B cell (primary cell): ENCODE measurements at places on chromosomes 1 and 21.

- DNase-seq, result no peak
These were observed 73.4 kb upstream of the SERTAD4 start for GRCh38 chr1:210159211-210159610.

DNA sequence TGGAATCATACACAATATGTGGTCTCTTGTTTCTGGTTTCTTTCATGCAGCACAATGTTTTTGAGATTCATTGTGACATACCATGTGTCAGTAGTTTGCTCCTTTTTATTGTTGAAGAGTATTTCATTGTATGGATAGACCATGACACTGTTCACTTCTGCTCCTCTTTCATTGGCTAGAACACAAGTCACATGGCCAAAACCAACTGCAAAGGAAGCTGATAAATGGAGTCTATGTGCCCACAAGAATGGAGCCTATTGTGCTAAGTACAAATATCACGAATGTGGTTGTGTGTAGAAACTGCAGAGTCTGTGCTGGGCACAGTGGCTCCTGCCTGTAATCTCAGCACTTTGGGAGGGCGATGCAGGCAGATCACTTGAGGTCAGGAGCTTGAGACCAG, 28.6 kb upstream of the FNBP1L start:
- no peak for DNase-seq

DNA sequence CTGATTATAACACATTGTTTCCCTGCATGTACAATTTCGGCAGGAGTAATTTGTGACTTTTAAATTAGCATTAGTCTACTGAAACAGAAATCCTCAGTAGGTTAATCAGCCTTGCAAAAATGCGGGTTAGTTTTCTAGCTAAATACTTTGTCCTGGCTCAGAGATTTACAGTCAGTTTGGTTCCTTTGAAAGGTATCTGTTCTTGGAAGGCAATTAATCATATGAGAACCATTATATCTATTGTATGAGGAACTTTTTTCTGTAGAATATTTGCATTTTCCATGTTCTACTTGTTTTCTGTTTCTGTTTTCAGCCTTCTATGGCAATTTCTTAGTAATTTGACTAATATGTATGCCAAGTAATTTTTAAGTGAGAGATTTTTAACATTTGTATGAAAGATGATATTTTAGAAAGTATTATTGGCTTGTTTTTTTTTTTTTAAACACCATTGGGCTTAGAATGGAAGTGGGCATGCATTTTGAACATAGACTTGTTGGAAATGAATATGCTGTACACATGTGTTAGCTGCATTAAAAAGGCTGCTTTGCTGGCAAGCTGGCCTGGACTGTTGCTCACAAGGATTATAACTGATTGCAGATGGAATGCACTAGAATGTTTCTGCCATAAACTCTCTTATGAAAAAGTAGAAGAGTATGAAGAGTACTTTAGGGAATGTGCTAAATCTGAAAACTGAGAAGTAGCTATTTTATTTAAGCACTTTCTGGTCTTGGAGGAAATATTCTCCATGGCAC, 26.2 kb downstream of the KIF1B start:
- DNase-seq, result no peak

DNA sequence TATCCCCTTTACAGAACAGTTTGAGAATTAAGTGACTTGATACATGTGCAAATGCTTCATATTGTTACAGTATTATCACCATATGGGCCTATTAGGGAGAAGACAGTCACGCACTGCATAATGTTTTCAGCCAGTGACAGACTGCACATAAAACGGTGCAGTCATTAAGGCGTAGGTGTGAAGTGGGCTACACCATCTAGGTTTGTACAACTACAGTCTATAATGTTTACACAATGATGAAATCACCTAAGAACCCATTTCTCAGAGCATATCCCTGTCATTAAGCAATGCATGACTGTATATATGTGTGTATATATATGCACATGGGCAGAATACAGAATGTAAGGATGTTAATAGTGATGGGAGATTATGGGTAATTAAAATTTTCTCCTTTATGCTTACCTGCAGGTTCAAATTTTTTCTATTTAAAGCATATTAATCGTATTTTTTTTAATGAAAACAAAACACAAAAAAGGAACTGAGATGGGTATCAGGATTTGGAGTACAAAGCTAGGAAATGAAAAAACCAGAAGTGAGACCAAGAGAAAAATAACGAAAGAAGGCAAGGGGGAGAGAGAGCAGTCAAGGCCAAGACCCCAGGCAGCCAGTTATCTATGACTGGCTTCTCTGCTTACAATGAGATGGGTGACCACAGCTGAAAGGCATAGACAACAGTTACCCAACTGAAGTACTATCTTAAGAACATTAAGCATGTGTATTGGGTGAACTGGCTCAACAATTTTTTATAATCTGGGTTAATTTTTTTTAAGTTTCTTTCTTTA, 122.9 kb upstream of the DAB1 start:
- DNase-seq, result no peak

DNA sequence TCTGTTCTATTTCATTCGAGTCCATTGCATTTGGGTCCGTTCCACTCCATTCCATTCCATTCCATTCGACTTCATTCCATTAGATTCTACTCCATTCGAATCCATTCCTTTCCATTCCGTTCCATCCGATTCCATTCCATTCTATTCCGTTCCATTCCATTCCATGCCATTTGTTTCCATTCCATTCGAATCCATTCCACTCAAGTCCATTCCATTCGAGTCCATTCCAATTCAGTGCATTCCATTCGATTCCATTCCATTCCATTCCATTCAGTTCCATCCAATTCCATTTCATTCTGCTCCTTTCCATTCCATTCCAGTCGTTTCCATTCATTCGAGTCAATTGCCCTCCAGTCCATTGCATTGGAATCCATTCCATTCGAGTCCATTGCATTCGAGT, 2603.7 kb upstream of the TPTE start:
- no peak for DNase-seq

GRCh38 chr1:170730014-170730413, 66.1 kb downstream of the PRRX1 start:
- DNase-seq, result no peak

DNA sequence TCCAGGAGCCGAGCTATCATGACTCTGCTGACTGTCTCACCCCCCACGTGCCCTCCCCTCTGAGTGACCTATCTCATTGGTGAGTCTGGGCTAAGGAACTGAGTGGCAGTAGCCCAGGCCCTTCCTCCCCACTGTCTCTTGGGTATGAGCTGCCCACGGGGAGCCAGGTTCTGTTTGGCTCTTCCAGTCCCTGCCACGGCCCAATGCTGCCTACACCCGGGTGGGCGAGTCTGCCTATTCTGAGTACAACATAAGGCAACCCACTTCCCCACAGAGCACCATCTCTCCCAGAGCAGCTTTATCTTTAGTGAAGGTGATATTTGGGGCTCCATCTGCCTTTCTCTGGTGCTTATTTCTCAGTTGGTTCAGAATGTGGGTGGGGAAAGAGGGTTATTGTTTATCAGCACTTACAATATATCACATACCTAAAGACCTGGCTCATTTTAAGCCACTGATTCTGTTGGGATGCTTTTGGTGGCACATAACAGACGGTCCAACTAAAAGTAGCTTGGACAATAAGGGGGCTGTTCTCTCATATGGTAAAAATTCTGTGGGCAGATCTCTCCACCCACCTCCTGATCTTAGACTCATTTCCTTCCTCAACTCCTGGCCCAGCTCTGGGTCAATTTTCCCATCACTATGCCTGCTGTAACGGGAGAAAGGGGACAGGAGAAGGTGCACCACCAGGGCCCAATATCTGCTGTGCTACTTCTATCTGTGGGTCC, 27.7 kb upstream of the VWA5B1 start:
- DNase-seq, result no peak

DNA sequence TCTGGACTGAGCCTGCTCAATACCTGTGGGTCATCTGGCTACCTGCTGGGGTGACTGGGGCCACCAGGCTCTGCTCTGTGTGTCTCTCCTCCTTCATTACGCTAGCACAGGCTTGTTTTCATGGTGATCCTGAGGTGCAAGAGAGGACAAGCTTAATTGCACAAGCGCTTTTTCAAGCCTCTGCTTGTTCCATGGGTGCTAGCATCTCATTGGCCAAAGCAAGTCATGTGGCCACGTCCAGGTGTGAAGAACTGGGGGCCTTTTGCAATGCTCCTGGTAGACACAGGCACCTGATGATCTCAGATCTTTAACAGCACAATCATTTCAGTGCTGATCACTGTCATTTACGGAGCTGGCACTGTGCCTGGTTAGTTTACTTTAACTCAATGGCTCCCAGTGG, 114.6 kb downstream of the KAZN start:
- no peak for DNase-seq

DNA sequence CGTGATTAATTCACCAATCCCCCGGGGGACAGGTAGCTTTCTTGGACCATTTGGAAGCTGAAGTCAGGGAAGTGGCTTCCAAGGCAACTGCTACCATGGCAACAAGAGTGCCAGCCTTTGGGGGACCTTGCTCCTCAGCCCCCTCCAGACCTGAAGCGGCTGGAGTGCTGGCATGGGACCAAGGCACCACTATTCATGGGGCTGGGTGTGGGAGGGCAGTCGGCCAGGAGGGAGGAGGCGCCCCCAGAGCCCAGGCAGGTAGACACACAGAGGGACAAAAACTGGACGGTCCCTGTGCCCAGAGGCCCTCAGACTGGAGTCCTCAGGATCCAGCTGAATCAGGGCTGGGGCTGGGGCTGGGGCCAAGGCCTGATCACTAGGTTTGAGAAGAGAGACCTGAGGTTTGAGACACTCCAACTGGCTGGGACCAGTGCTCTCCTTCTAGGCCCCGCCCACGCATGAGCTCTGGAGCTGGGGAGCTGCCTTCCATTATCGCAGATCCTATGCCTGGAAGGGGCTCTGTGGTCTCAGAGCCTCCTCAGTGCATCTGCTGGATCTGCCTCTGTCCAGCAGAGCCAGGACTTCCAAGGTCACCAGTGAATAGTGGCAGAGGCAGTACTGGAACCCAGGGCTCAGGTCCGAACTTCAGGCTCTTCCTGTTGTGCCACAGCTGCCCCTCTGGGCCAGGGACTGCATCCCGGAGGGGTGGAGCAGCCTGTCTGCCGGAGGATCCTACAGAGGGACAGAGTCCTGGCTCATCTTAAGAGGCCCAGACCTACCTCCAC, 3.3 kb upstream of the KNCN start:
- DNase-seq, result no peak

DNA sequence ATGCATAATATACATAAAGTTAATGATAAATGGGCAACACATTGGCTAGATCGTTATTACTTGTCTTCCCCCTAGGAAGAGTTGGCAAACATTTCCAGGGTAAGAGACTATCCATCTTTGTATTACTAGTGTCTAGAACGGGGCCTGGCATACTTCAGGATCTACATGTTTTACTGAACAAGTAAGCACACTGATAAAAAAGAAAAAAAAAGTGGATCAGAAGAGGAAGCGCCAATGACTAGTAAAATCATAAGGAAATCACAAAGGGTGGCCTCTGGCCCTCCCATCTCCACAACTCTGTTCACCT, 482 bp downstream of the TM2D1 start:
- DNase-seq, result no peak

- DNase-seq, result no peak
These were observed 167.3 kb upstream of the COA6 start for GRCh38 chr1:234205966-234206365.

- no peak for DNase-seq
These were observed 577.7 kb downstream of the MRPL39 start for GRCh38 chr21:25029580-25029979.

- DNase-seq, result no peak
These were observed 31.4 kb downstream of the POFUT2 start for GRCh38 chr21:45256021-45256911.

DNA sequence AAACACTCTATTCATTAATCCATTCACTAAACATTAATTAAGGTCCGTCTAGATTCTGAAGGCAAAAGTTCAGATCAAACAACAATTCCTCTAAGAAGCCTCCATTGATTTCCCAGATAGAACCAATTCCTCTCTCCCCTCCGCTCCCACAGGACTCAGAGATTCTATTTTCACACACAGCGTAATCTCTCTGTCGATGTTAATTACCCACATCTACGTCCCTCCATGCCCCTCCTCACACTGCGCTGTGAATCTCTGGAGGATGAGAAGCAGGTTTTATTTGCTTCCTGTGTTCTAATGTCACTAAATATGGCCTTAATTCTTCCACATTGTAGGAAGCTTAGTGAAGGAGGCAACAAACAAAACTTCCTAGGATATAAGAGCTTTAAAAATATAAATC, 306.7 kb downstream of the DSCAM start:
- DNase-seq, result no peak

GRCh38 chr1:95206514-95206913, 27.5 kb upstream of the RWDD3 start:
- no peak for DNase-seq

DNA sequence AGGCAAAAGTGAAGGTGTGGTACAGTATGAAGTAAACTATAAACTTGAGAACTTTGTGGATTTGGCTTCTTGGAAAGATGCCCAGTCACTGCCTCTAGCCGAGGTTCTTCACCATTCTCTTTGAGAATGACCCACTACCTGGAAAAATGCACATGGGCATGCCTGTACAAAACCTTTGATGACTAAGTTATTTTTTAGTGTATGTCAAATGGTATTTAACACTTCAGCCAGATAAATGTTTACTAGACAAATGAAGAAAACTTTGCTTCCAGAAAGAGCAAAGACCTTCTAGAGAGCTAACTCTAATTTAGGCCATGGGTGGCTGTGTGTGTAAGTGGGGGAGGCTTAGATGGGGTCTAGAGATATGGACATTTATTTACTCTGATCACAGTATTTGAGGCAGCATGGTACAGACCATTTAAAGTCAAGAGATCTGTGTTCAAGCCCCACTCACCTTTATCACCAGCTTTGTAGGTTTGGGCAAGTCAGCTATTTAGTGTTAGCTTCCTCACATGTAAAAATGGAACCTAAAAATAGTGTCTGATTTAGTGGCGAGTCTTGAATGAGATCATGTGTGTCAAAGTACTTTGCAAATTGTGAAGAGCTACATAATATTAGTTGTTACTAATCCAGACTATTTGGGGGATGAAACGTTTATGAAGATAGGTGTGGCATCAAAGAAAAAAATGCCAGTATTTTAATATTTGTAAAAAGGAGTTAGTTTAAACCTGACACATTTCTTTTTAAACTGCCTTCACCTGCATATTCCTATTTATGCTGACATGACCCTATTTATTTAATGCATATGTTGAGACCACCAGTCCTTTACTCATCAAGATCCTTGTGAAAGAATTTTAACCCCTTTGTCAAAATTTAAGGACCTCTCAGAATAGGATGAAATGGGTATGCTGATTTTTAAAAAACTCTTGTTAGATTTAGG, 20.2 kb downstream of the NFYC start:
- DNase-seq, result no peak

GRCh38 chr1:184507165-184507564, 120.3 kb downstream of the C1orf21 start:
- DNase-seq, result no peak

- no peak for DNase-seq
These were observed 38.7 kb downstream of the RGS5 start for GRCh38 chr1:163163881-163164582.

DNA sequence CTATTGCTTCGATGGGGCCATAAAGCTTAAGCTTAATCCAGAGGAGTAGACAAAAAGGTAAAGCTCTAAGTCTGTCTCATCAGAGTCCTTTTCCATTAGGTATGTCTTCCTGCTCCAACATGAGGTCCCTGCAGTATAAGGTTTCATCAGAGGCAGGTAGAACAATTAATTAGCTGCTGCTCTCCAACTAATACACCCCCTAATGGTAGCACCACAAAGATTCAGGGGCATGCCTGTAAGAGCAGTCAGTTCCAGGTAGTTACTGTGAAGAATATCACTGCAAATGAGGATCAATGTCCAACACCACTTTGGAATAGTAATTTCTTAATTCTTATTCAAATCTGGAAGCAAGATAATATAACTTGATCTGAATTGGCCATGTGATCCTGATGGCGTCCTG, 160.3 kb upstream of the ESRRG start:
- DNase-seq, result no peak
